Naive thymus-derived CD8-positive, alpha-beta T cell (primary cell): ENCODE measurements at places on chromosomes 2 and 18. TPM values are rescaled to one million over a fixed set of nuclear protein-coding genes. Genes with fewer than 3 reads are reported as not detected.

DNA sequence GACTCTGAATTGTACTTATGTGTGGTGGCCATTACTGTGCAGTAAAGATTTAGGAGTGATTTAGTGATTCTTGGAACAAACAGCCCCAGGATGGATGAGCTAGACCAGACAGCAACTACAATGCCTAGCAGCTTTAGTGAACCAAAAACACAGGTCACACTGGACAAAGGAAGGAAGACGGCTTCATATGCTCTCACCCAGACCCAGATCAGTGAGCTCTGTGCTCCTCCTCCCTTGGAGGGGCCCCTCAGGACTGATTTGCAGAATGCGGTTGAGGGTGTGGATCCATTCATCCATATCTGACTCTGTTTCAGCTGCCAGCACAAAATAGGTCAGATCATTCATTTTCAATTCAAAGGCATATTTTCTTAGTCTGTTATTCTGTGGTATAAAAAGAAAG is 159.7 kb upstream of the CCDC195 start:
- H3K27ac ChIP-seq, result peak overlapping the region; percentile 15
- no peak overlapping the region for H3K4me3 ChIP-seq
- H3K4me1 ChIP-seq, result peaks cover 28% of the 10 kb centered on the region
- no peaks in the 10 kb centered on the region for H3K27me3 ChIP-seq
- DNase-seq, result no peak
- peaks cover 97% of the 10 kb centered on the region for H3K36me3 ChIP-seq

DNA sequence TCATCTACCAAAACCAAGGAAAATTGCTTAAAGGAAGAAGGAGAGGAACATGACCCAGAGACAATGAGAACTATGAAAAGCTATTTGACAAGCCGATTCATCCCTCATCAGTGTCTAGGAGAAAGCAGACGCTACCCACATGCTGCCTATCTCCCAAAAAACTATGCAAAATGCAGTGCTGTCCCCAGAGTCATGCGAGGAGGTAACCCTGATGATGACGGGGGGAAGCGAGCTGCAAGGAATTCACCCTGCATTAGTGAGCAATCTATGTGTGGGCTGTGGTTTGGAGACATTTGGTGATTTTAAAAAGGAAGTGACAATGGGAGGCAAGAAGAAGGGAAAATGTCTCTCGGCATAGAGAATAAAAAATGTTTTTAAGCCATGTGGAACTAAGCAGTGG is 472.7 kb downstream of the CMPK2 start:
- H3K27ac ChIP-seq, result no peak overlapping the region
- H3K4me1 ChIP-seq, result no peaks in the 10 kb centered on the region
- no peak overlapping the region for H3K4me3 ChIP-seq
- no peak for DNase-seq

- peaks cover 23% of the 10 kb centered on the region for H3K36me3 ChIP-seq
- peak overlapping the region; percentile 85 for H3K27ac ChIP-seq
- H3K4me3 ChIP-seq, result peak overlapping the region; percentile 16
- peaks cover 7% of the 10 kb centered on the region for H3K4me1 ChIP-seq
Measured at GRCh38 chr2:120221616-120222015, 1.6 kb downstream of the TMEM185B start.

FLACC1 gene
- polyA plus RNA-seq, result 1.9 TPM

- peak overlapping the region; percentile 87 for H3K27ac ChIP-seq
- no peak overlapping the region for H3K4me3 ChIP-seq
- peaks cover 28% of the 10 kb centered on the region for H3K36me3 ChIP-seq
- DNase-seq, result no peak
- no peaks in the 10 kb centered on the region for H3K27me3 ChIP-seq
Measured at GRCh38 chr2:190974629-190975361, 39.2 kb downstream of the STAT1 start.

MCEE gene
- polyA plus RNA-seq, result 20.9 TPM

DNA sequence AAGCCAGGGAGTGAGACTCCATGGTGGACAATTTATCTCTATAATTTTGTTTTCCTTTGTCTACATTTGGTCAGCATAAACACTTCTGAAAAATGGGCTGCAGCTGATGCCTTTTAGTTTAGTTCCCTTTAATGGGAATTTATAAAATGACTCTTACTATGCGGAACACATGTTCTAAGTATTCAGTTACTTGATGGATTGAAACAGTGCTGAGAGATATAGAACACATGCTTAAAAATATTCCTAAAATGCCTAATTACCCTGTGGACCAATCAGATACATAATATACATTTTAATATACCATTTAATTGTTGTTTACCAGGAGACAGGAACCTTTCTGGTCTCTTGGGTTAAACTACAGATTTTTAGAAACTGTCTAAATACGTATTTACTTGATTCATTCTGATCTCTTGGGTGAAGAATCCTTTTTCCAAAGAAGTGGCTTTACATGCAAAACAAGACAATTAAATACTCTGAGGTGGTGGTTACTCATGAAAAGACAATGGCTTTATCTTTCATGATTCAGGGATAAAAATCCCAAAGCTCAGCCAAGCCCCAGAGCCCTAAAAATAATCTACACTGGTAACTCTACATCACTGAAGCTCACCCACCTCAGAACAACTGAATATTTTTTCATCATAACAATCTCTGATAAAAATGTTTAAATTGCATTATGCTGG is 128.1 kb upstream of the SERTAD2 start:
- DNase-seq, result no peak
- H3K36me3 ChIP-seq, result no peaks in the 10 kb centered on the region
- H3K27ac ChIP-seq, result no peak overlapping the region
- no peak overlapping the region for H3K4me3 ChIP-seq
- H3K27me3 ChIP-seq, result no peaks in the 10 kb centered on the region

- no peak overlapping the region for H3K27ac ChIP-seq
- H3K4me3 ChIP-seq, result no peak overlapping the region
- H3K27me3 ChIP-seq, result no peaks in the 10 kb centered on the region
Measured at GRCh38 chr2:211447548-211447947, 891.1 kb downstream of the CPS1 start.

- no peaks in the 10 kb centered on the region for H3K27me3 ChIP-seq
- H3K4me1 ChIP-seq, result no peaks in the 10 kb centered on the region
- H3K36me3 ChIP-seq, result no peaks in the 10 kb centered on the region
- no peak for DNase-seq
Measured at GRCh38 chr2:199219551-199219950, 238.2 kb downstream of the SATB2 start.

NAT8 gene
- not detected for polyA plus RNA-seq
